PC-9 (cell line): ENCODE measurements at places on chromosomes 12 and 14. TPM values are rescaled to one million over a fixed set of nuclear protein-coding genes. Genes with fewer than 3 reads are reported as not detected.

GRCh38 chr14:36315159-36315853, 5.1 kb downstream of the MBIP start:
- H3K36me3 ChIP-seq = peaks cover 7% of the 10 kb centered on the region
- no peak for DNase-seq
- H3K4me3 ChIP-seq = no peak overlapping the region
- H3K27ac ChIP-seq = no peak overlapping the region
- H3K4me1 ChIP-seq = peaks cover 24% of the 10 kb centered on the region

PLEKHG3 gene
- 59.3 and 61.7 TPM in 2 replicates for total RNA-seq

DNA sequence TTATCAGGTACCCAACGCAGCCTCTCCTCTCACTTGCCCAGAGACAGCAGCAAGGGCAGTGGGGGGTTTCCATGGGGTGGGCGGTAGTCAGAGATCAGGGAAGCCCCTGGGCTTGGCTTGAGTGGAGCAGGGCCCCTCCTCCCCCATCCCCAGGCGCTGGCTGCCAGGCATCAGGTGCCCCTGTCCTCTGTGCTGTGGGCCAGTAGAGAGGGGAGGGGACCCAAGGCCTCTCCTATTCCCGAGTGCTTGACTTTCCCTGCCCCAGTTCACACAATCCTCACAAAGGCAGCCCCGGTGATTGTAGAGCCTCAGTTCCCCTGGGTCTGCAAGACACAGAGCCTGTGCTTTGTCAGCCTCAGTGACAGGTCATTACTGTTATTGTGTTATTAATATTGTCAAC, 57.7 kb downstream of the MVK start:
- DNase-seq = no peak
- H3K4me3 ChIP-seq = no peak overlapping the region
- H3K4me1 ChIP-seq = no peaks in the 10 kb centered on the region
- H3K27me3 ChIP-seq = peaks cover 57% of the 10 kb centered on the region

BTBD7 gene
- 30.1 and 31.4 TPM in 2 replicates for total RNA-seq

- DNase-seq = no peak
- no peaks in the 10 kb centered on the region for H3K36me3 ChIP-seq
- H3K4me3 ChIP-seq = no peak overlapping the region
- H3K27me3 ChIP-seq = no peaks in the 10 kb centered on the region
Observed at GRCh38 chr14:67719866-67720265, 18.2 kb downstream of the RDH12 start.

P3H3 gene
- 0.45 and 0.52 TPM in 2 replicates for total RNA-seq

DCAF5 gene
- 26.2 and 29.1 TPM in 2 replicates for total RNA-seq

DNA sequence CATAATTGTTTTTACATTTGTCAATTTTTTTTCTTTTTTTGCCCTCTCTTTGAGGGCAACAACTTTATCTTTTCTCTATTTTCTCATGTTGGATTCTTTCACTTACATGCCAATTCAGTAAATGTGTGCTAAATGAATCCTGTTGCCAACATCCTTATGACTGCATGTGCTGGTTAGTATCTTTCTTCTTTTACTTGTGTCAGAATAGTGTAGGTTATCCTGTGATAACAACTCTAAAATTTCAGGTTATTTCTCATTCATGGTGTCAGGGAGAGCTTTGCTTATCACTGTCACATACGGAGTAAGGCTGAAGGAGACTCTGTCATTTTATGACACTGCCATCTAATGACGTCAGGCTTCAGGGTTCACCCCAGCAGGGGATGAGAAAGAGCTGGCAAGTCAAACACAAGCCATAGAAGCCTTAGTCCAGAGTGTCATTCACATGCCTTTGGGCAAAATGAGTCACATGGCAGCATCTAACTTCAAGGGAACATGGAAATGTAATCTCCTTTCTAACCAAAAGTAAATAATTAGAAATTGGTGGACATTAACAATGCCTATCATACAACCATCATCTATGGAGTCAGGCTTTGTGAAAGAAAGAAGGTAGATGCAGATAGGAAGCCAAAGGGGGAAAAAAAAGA, 242.5 kb upstream of the ATP2B1 start:
- no peaks in the 10 kb centered on the region for H3K27me3 ChIP-seq
- peak; percentile 89 for DNase-seq
